Activated CD4-positive, alpha-beta memory T cell treated with anti-CD3 and anti-CD28 coated beads for 36 hours (primary cell): ENCODE measurements at places on chromosomes 12 and 14. TPM values are rescaled to one million over a fixed set of nuclear protein-coding genes. Genes with fewer than 3 reads are reported as not detected.

Gene ST8SIA1
- total RNA-seq = 9.6 TPM

- peak; percentile 59 for DNase-seq
Measured at GRCh38 chr12:124566997-124567672, at the start of gene NCOR2. NCOR2 (minus strand) TSS chr12:124567612; CDS start chr12:124495251, 72,361 bp downstream.

GRCh38 chr12:69342421-69342820 is 5.8 kb upstream of the LYZ start:
- DNase-seq = no peak

DNA sequence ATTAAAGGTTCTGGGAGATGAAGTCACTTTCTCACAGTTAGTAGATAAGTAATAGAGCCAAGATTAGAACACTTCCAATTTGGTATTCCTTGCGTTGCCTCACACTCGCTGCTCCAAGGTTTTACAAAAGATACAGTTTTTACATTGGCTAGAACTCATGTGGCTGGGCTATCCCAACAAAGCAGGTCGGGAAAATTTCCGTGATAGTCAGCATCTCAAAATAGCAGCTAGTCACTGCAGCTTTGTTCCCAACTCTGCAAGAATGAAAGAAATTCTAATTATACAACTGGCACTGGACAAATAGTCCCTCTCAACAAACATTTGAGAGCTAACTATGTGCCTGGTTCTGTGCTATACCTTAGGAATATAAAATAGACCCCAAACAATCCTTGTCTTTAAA is 24.6 kb upstream of the PPP1R12A start:
- no peak for DNase-seq

Gene TC2N
- total RNA-seq = 46.6 TPM

DNA sequence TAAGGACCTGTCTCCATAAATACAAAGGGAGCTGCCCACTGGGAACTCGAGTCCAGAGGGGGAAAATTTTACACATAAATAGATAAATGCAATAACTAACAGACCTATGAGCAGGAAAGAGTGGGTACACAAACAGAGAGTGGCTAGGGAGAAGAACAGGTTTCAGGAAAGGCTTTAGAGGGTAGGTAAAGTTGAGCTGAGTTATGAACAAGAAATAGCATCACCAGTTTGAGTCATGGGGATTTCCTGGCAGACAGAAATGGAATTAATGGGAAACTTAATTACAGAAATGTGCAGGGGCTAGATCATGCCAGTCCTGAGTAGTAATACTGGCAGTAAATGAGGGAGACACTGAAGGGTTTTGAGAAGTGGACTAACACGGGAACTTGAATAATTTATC is 58.0 kb upstream of the CCDC175 start:
- no peak for DNase-seq

Gene C12orf76
- 14.2 TPM for total RNA-seq
